ENCODE measurements at places on chromosomes 7 and 10.
A peak's percentile ranks its signal among the peaks of the same experiment; 100 is the strongest.

DNA sequence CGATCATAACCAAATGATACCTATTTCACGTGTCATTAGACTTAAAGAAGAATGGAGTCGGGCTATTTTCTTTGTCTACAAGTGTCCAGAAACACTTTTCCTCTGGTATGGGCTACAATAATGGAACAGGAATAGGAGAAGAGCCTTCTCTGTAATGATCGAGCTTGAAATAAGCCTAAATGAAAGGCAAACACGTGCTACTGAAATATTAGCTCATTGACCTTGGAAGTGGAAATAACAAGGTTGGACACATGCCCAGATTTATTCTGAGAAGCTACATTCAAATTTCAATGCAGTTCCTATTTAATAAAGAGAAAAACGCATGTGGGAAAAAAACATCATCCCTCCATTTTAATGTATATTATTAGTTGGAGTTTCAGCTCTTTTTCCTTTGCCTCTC, 254.7 kb upstream of the PTER start:
- H3K27me3 ChIP-seq: no peaks in the 10 kb centered on the region
- DNase-seq: no peak
- H3K36me3 ChIP-seq: no peaks in the 10 kb centered on the region
- no peak overlapping the region for H3K27ac ChIP-seq
- H3K4me1 ChIP-seq: no peaks in the 10 kb centered on the region
- no peak overlapping the region for H3K4me3 ChIP-seq

DNA sequence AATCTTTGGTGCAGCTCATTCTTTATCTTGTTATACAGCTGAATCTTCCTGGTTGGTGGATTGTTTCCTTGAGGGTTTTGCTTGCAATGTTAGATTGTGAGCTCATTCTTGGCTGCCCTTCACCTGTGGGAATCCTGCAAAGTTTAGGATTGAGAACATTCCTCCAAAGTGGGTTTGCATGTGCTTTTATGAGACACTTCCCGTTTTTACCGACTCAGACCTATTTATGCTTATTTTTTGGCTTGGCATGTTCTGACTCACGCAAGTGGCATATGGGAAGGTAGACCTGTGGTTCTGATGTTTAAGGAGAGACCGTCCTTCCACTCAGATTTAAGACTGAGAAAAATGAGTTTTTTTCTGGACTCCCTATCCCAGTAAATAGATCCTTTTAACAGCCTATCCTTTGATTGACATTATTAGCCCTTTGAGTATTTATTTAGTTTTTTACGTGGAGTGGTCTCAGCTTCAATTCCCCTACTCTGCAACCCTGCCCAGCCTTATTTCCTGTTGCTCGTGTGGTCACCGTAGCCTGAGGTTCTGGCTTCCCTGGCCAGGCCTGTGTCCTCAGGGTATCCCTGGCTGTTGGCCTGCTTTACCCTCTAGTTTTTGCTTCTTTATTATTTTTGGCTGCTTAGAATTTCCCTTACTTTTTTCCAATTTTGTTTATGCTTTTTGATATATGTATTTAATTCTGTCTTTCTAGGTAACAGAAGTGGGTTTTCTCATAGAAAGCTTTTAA, 13.4 kb upstream of the PRF1 start:
- no peaks in the 10 kb centered on the region for H3K4me1 ChIP-seq
- no peak overlapping the region for H3K27ac ChIP-seq
- no peak overlapping the region for H3K4me3 ChIP-seq
- no peaks in the 10 kb centered on the region for H3K27me3 ChIP-seq

DNA sequence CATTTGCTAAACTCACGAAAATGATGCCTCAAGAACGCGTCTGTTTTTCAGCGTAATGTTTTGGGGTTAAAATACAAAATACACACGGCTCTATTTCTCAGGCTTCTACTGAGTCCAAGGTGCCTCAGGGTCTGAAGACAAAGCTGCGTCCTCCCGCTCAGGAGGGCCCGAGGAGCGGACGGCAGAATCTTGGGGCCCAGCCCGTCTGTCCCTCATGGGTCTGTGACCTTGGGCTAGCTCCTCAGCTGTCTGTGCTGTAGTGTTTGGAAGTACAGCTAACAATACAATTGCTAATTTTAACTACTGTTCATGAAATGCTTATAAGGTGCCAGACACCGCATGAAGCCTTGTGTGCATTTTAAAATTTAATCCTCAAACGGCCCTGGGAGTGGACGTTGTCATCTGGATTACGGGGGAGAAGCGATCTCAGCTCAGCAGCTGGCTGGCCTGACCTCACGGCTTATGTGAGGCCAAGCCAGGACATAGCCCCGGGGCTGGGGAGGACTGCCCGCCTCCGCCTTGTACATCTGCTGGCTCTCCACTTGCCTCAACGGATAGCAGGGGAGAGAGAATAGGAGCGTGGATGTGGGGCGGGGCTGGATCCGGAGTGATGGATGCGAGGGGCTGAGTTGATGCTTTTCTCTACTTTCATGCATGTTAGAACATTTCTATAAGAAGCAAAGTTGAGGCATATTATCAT, 357.4 kb downstream of the GLRX3 start:
- no peaks in the 10 kb centered on the region for H3K36me3 ChIP-seq
- H3K27ac ChIP-seq: no peak overlapping the region
- H3K27me3 ChIP-seq: no peaks in the 10 kb centered on the region
- DNase-seq: no peak

DNA sequence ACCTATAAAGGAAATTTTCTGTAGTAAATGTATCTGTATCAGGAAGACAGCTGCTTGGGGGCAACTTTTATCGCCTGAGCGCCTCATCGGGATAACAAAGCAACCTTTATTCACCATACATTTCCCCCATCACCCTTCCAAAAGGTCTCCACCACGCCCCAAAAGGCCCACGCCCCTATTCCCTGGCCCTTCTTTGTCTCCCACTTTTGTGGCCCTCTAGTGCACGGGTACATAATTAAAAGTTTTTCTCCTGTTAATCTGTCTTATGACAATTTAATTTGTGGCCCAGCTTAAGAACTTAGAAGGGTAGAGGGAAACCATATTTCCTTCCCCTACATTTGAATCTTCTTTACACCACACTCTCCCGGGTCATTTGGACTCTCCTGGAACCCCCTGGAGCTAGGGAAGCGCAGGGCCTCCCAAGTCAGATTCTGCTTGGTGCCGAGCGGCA, 625 bp downstream of the RP9 start:
- H3K4me1 ChIP-seq: no peaks in the 10 kb centered on the region
- no peaks in the 10 kb centered on the region for H3K27me3 ChIP-seq
- H3K27ac ChIP-seq: peak overlapping the region; percentile 87

DNA sequence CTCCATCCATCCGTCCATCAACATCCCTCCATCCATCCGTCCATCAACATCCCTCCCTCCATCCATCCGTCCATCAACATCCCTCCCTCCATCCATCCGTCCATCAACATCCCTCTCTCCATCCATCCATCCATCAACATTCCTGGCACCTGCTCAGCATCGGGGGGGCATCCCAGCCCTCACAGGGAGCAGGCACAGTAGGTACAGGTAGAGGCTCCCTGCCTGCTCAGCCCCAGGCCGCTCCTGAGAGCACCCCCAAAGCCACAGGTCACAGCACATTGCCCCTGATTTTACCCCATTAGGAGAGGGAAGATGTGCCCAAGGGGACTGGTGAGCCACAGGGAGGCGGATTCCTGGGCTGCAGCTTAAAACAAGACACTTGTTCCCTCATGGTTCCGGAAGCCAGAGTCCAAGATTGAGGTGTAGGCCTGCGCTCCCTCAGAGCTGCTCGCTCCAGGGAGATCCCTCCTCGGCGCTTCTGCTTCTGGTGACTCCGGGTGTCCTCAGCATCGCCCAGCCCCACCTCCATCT, 21.1 kb upstream of the CFAP46 start:
- no peak overlapping the region for H3K4me3 ChIP-seq
- H3K36me3 ChIP-seq: no peaks in the 10 kb centered on the region
- H3K27ac ChIP-seq: no peak overlapping the region
- peaks cover 23% of the 10 kb centered on the region for H3K27me3 ChIP-seq
- peaks cover 4% of the 10 kb centered on the region for H3K4me1 ChIP-seq
